M059J (cell line): ENCODE measurements at places on chromosomes 1 and 21. TPM values are rescaled to one million over a fixed set of nuclear protein-coding genes. Genes with fewer than 3 reads are reported as not detected.

The SETD4 gene
- 16.7 and 20.1 TPM in 2 replicates for total RNA-seq

The CELA2A gene
- not detected in 2 replicates for total RNA-seq

The MRPS14 gene
- total RNA-seq = 26.1 and 33.4 TPM in 2 replicates

The CD52 gene
- total RNA-seq = not detected in 2 replicates

The USH2A gene
- not detected in 2 replicates for total RNA-seq

The CFHR2 gene
- total RNA-seq = not detected in 2 replicates

The HSD3B2 gene
- not detected in 2 replicates for total RNA-seq

The CACNA1E gene
- total RNA-seq = 0.02 TPM in 1 of 2 replicates, not detected in the other

The AK2 gene
- total RNA-seq = 255 and 332 TPM in 2 replicates

The C4BPA gene
- total RNA-seq = 0.10 TPM in 1 of 2 replicates, not detected in the other

The MPZL1 gene
- 79.3 and 110 TPM in 2 replicates for total RNA-seq

The TSACC gene
- not detected in 2 replicates for total RNA-seq

The NBPF1 gene
- 16.4 and 34.9 TPM in 2 replicates for total RNA-seq

The TBX15 gene
- 1.5 and 2.9 TPM in 2 replicates for total RNA-seq

The PLA2G2F gene
- not detected in 2 replicates for total RNA-seq

The FMO1 gene
- not detected in 2 replicates for total RNA-seq

The PBX1 gene
- 20.1 and 20.2 TPM in 2 replicates for total RNA-seq

The S100A12 gene
- total RNA-seq = not detected in 2 replicates

The PCP4L1 gene
- total RNA-seq = not detected in 2 replicates

The OR2T29 gene
- not detected in 2 replicates for total RNA-seq

The ZNF593OS gene
- not detected in 2 replicates for total RNA-seq

The OR2L3 gene
- total RNA-seq = not detected in 2 replicates

The JAK1 gene
- 56.2 and 90.9 TPM in 2 replicates for total RNA-seq

The CLCA2 gene
- 0.15 and 0.30 TPM in 2 replicates for total RNA-seq

The LIX1L gene
- total RNA-seq = 24.7 and 39.2 TPM in 2 replicates

The TEDDM1 gene
- not detected in 2 replicates for total RNA-seq

The PARP1 gene
- 230 and 254 TPM in 2 replicates for total RNA-seq

The XCL2 gene
- total RNA-seq = 0.39 TPM in 1 of 2 replicates, not detected in the other

The C4BPB gene
- not detected in 2 replicates for total RNA-seq

The PPIE gene
- total RNA-seq = 51.9 and 68.4 TPM in 2 replicates

The TFF1 gene
- not detected in 2 replicates for total RNA-seq

The IGSF8 gene
- 11.4 and 29.9 TPM in 2 replicates for total RNA-seq
